Activated CD8-positive, alpha-beta memory T cell treated with anti-CD3 and anti-CD28 coated beads for 4 hours (primary cell): ENCODE measurements at places on chromosomes 3 and 15.
A peak's percentile ranks its signal among the peaks of the same experiment; 100 is the strongest.

GRCh38 chr3:139340784-139341183 is 3.0 kb upstream of the MRPS22 start:
- DNase-seq: no peak

GRCh38 chr15:40264321-40265153 is 18.3 kb downstream of the ANKRD63 start:
- DNase-seq: no peak

DNA sequence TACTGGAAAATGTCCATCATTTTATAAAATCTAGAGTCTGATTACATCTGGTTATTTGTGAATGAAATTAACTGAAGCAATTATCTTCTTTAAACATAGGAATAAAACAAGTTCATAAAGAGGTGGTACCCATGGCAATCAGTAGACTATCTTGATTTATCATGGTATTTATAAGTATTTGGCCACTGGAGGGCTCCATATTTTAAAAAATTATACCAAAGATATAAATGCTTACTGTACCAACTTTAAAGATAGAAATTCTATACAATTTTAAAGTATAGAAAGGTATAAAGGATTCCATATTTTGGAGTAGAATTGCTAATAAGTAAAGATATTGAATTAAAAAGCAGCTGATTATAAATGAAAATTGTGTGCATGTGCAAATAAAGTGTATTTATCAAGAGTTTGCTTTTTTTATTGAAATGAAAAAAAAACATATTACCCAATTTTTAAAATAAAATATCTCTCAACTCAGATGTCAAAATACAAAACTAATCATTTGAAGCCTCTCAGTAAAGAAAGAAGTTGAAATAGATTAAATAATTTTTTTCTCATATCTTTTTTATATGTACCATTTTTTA is 105.3 kb downstream of the BBX start:
- DNase-seq: no peak

- no peak for DNase-seq
Observed at GRCh38 chr3:31960793-31961431, 20.1 kb downstream of the OSBPL10 start.

DNA sequence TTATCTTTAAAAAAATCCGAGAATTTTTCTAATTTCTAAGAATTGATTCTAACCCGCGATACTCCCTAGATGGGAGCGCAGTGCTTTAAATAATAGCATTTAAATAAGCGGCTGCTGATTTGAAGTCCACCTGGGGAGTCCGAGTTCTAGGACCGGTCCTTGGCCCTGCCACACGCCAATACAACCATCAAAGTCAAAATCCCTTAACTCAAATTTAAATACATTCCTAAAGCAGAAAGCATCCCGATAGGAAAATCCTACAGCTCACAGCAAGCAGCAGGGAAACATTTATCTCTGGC is 508 bp upstream of the ECT2 start:
- no peak for DNase-seq

DNA sequence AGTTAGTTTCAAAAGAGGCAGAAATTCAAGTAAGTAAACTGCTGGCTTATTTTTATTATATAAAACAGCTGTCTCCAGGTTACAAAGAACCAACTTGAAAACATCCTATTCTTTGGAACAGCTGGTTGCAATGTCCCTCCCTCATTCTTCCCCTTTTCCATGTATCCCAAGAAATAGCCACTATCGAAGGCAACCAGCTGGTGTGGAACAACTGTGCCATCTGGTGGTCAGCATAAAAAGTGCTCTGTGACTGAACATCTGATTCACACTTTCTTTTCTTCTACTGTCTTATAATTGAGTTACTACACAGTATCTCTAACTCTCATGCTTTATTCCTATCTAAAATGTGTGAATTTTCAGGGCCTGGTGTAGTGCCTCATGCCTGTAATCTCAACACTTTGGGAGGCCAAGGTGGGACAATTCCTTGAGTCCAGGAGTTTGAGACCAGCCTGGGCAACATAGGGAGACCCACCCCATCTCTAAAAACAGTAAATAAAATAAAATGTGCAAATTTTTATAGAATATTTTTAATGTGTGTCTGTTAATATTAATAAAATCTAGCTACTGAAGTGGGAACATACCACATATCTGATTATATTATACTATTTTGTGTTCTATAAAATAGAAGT is 9.6 kb downstream of the OSBPL11 start:
- no peak for DNase-seq

DNA sequence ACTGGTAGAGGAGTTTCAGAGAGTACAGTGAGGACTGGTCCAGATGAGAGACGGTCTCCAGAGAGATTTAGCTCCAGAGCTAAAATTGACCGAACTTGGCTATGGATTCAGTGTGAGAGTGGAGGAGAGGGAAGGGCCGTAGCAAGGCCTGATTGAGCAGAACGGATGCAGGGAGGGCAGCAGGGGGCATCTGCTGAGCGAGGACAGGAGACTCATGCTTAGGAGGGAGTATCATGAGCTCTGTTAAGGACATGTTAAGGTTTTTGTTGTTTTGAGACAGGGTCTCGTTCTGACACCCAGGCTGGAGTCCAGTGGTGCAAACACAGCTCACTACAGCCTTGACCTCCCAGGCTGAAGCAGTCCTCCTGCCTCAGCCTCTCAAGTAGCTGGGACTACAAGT is 7.7 kb upstream of the LMAN1L start:
- DNase-seq: no peak

GRCh38 chr3:176872771-176873209 is 324.5 kb downstream of the TBL1XR1 start:
- DNase-seq: no peak

GRCh38 chr15:34583399-34584329 is at the start of gene GOLGA8B:
TSS of gene GOLGA8B (minus strand) at chr15:34583651. CDS start at chr15:34535912, 47,739 bp downstream.
- peak; percentile 53 for DNase-seq

GRCh38 chr3:53583161-53583690 is 88.8 kb downstream of the CACNA1D start:
- DNase-seq: no peak

- no peak for DNase-seq
Observed at GRCh38 chr3:153370680-153371079, 208.7 kb downstream of the RAP2B start.
